ENCODE measurements at places on chromosomes 4 and X.

DNA sequence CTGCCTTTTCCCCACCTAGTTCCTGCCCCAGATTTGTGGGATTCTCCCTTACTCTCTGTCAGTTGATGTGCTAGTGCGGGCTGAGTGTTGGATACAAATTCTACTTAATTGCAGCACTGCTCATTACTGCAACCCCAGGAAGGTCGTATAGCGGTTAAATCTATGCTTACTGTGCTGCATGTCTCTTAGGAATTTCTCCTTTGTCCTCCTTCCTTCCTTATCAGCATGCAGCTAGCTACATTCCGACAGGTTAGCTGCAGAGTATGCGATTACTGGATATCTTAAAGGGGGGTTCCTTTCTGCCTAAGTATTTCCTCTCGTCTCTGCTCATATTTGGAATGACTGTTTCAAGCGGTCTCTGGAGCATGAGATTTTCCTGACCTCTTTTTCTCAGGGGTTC, 662.8 kb downstream of the TLL1 start:
- DNase-seq, result no peak

DNA sequence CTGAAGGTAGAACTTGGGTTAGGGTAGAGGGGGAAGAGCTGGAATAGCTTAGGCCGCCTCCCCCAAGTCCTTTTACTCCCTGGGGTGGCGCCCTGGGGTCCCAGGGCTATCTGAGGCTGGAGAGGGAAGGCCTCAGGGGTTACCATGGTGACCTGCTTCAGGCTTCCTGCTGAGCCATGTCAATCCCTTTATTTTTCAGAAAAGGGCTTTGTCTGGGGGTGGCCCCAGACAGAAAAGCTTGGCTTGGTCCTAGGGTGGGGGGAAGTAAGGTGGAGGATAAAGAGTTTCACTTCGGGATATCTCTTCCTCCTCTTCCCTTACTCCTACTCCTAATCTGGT, 6.3 kb downstream of the EFNB1 start:
- no peak for DNase-seq

- DNase-seq, result no peak
Measured at GRCh38 chrX:132258509-132258908, 39.3 kb upstream of the RAP2C start.

- no peak for DNase-seq
Measured at GRCh38 chr4:156137679-156138473, 184.2 kb upstream of the CTSO start.

- no peak for DNase-seq
Measured at GRCh38 chr4:164706675-164707074, 47.3 kb upstream of the SMIM31 start.

- no peak for DNase-seq
Measured at GRCh38 chr4:184688447-184688846, 38.9 kb downstream of the PRIMPOL start.

DNA sequence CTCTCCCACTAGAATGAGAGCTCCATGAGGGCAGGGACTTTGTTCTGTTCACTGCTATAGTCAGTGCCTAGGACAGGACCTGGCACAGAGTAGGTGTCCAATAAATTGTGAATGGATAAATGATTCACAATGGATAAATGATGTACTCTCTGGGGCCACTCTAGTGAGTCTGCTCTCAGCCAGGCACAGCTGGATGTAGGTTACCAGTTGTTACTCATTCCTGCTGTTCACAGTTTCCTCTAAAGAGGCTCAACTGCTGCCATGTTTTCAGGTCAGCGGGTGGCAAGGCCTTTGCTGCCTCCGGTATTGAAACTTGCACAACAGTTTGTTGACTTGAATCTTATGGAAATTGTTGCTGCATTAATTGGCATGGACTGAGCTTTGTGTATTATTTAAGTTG, 99.1 kb downstream of the NHSL2 start:
- DNase-seq, result no peak

DNA sequence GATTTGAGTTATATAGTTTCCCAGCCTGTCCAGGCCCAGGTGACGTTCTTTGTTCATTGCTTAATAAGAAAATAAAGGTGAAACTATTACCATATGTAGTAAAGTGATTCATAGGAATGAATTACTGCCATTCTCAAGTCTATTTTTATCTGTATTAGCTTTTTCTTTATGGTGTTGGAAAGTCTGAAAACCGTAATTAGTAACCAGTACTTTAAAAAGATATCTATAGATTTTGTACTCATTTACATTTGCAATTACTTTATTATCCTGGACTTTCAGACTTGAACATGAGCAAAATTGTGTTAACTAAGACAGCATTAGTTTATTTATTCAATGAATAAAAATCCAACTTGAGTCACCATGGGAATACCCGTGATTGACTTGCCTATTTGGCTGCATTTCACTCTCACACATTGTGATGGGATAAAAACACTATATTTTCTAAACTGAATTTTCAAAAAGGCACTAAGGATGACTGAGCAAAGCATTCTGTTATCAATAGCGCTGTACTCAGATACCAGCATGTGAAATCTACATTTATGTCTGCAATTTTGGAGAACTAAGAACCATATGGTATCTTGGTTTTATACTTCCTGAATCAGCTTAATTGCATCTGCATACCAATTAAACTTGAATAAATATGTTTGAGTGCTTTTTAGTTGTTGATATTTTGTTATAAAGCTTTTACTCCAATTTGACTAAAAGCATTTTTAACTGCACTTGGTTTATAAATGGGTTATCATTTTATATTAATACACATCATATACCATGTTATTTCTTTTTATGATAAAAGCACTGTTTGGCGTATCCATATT, 154.6 kb downstream of the CCSER1 start:
- no peak for DNase-seq

DNA sequence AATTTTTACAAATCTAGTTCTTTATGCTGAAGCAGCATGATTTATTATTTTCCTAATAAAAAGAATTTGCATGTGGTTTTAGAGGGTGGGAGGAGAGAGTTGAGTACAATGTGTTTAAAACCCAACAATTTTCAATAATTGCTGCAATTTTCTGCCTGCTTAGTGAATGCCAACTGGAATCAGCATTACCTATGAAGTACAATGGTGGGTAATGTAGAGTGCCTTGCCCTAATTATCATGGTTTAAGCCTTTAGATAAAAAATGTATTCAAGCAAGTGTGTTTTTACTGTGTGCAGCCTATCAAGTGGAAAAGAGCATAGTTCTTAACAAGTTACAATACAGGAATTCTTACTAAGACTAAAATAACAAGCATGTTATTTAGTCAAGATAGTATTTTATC, 77.9 kb upstream of the ANKRD50 start:
- no peak for DNase-seq

- no peak for DNase-seq
Measured at GRCh38 chrX:134717698-134718097, 59.4 kb upstream of the PLAC1 start.

DNA sequence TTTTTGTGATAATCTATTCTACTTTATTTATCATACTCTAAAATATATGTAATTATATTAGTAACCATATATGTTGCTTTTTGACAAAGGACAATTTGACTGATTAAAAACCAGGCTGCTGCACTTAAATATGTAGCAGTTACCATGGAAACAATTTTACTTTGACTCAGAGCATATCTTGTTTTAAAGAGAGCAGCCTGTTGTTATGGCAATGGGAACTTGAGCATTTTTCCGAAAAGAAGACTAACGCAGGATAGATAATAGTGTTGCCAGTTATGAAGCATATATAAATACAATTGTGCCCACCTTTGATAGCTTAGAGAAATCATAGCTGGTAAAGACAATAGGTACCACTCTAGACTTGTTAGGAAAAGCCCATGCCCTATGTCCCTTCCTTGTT, 283.0 kb downstream of the GASK1B start:
- DNase-seq, result no peak

DNA sequence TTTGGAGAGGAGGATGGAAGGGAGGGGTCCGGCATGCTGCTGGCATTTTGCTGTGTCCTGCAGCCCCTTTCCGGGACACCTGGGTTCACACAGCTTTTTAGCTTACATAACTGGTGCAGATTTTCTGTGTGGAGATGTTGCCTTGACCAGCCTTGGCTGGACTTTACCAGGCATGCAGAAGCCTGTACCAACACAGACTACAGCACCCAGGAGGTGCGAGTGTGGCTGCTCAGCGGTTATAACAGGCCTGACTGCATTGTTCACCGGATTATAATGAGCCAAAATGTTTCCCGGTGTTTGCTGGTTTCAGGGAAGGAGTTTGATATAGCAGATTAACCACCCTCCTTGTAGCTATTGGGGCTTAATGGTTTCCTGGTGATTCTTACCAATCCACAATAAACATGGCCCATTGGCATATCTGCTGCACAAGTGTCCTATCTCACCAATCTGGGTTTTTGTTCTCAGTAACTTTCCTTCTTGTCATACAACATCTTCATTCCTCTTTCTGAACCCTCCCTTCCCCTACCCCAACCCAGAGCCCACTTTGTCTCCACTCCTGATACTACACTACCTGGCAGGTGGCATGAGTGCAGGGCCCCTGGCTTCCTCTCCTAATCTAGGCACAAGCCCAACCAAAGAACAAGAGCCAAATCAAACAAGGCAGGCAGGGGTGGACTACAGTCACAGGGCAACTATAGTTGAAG, 3.9 kb downstream of the RPL10 start:
- no peak for DNase-seq

All from activated naive CD8-positive, alpha-beta T cell treated with anti-CD3 and anti-CD28 coated beads, Interleukin-2, amount 50 U/mL, for 16 hours (primary cell).